ENCODE measurements at places on chromosomes 13 and 19. TPM values are rescaled to one million over a fixed set of nuclear protein-coding genes. Genes with fewer than 3 reads are reported as not detected.

DNA sequence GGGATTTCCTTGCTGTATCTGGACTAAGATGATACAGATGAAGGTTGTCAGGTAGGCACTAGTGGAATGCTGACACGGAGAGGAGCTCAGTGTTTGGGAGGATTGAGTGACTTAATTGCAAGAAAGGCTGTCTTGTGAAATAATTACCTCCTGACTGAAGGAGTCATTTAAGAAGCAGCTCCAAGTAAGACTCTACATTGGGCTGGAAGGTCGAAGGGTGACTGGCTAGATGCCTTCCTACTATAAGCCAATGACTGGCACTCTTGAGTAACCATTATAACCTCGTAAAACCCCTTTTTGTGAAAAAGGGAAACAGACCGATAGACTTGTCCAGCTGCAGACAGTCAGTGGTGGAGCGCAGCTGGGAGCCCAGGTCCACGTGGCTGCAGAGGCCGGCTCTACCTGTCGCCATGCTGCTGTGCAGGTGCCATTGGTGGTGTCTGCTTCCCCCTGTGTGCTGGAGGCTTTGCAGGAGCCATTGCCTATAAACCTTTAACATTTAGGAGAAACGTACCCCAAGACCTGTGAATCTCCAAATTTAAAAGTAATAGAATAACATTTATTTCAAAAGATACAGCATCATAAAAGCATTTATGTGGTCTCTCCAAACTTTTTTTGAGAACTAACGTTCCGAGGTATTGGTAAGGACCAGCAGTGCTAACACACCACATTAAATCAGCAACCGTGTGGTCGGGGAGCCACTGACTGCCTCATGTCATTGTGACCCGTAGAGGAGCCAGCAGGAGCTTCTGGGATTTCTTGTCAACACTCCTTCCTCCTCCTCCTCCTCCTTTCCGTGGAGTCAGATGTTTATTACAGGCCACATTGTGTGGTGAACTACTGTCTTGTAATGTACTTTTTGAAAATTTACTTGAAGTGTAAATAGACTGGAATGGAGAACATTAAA, 80.4 kb upstream of the TEX29 start:
- no peak for DNase-seq

- DNase-seq: no peak
Measured at GRCh38 chr19:35136977-35137702, 1.5 kb upstream of the FXYD1 start.

GRCh38 chr13:40769970-40770369, 1.0 kb downstream of the MRPS31 start:
- DNase-seq: no peak

The ZNF578 gene
- 3.0 TPM for total RNA-seq

The CD79A gene
- 0.78 TPM for total RNA-seq
